ENCODE measurements at places on chromosomes 4 and X.

- DNase-seq, result no peak
These were observed 254.6 kb upstream of the EPHA5 start for GRCh38 chr4:65924843-65925242.

DNA sequence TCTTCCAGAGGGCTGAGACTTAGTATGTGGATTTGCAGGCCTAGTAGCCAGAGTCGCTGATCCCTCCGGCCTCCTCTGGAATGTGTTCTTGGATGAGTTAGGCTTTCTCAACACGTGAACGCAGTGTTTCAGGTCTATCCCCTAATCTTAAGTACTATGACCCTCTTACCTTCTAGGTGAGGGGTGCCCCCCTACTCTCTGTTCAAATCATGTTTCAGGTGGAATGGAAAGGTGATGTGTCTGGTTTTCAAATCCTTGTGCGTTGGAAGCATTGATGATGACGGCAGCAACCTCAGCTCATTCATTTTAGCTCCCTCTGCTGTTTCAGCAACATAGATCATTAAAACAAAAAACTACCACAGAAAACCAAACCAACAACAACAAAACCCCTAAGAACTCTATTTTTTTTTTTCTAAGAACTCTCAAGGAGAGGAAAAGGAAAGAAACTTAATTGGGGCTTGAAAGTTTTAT lies 56.4 kb downstream of the RWDD4 start:
- DNase-seq, result no peak

DNA sequence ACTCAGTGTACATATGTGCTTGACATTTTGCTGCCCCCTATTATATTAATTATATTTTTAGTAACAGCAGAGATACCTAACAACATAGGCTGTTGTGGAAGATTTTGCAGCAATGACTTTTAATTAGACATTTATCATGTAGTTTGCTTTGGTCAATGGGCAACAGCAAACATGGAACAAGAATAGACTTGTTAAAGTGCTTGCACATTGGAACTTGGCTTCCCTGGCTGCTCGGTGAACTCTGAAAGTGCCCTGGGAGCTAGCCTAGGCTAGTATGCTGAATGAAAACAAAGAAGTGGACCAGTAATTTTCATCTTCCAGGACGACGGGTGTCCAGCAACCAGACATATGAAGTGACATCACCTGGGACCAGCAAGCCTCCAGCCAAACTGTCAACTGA lies 1157.1 kb downstream of the ARAP2 start:
- no peak for DNase-seq

DNA sequence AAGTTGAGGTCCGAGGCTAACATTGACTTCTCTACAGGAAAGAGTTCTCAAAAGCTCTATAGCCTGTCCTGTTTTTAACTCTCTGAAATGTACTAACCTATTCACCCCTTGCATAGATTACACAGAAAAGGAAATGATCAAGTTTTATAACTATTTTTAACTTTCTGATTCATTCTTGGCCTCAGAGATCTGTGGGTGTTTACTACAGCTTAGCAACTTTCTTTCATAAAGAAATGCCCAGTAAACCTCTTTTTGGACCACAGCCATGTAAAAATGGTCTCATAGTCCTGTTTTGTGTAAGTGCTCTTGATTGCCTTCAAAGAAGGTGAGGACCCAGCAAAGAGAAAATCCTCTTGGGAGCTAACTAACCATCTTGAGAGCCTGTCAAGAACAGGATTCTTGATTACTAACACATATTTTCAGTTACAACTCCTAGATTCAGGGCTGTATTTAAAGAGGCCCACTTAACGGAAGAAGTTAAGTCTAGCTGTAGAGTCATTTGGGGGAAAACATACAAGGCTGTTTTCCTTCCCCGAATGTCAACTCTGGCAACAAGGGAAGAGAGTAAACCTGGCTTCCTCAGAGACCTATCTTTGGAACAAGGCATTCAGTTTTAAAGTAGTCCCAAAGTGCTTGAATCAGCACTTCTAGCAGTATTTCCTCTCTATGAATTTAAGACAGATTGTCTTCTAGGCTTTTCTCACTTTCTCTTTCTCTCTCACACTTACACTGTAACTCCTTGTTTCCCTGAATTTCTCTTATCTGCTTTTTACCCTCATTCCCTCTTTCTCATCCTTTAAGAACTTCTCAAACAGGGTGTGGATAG lies 78.2 kb downstream of the IL21 start:
- no peak for DNase-seq

Measured in suprapubic skin (tissue), 4 donors.